ENCODE measurements at places on chromosomes 12 and 14. TPM values are rescaled to one million over a fixed set of nuclear protein-coding genes. Genes with fewer than 3 reads are reported as not detected.

The PRKD1 gene
- 8.9 TPM for total RNA-seq

The GPHB5 gene
- not detected for total RNA-seq

DNA sequence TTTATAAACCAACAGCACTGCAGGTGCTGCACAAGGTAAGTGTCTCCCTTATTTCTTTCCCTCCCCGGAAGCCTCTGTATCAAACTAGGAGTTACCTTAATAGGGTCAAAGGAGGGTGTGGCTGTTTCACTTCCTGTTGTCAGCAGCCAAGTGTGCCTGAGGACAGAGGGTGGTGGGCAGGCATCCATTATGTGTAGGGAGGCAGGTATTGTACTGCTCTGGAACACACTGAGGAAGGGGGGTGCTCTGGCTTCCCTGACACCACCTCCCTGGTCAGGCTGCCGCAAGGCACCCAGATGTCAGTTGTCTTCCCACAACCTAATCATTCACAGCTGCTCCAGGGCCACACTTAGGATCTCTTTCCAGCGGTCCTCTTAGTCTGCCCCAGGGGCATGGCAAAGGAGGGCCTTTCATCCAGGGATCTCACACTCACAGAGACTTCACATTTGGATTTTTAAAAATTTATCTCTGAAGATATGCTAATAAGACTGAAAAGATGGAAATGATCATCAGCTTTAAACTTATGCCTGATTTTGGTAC is 132.0 kb upstream of the ARHGAP5 start:
- DNase-seq, result no peak

The WIF1 gene
- total RNA-seq, result not detected

The RPL10L gene
- not detected for total RNA-seq

The ACOT2 gene
- 16.2 TPM for total RNA-seq

DNA sequence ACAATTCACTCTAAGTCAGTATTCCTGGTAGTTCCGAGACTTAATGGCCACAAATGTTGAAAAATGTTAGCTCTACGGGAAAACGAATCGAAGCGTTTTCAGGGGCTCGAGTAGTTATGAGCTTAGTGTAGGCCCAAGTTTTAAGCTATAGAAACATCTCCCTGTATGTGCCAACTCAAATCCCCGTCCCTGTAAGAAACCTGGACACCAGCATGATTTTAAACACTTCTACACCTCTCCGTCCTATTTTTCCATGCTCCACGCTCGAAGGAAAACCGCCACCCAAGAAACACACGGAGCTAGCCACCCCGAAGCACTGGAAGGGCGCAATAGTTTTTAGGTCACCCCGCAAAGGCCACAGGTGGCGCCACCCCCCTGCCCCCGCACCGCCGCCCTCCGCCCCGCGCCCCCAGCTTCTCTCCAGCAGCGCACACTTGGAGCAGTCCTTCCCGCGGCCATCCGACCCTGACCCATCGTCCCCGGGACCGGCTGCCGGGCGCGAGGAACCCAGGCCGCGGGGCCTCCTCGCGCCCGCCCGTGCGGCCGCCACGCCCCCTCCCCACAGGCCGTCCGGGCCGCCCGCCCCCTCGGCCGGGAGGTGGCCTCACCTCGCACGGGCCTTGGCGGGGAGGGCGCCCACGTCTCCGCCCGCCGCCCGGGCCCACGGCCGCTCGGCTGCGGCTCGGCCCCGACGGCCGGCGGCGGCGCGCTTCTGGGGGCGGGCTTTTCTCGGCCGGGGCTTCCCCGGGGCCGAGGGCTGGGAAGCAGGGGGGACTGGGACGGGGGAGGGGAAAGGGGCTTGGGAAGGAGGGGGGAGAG is 522 bp downstream of the R3HDM2 start:
- no peak for DNase-seq

GRCh38 chr12:82314406-82314892 is 43.7 kb downstream of the CCDC59 start:
- DNase-seq, result no peak

GRCh38 chr12:4763549-4763948 is 43.3 kb downstream of the GALNT8 start:
- DNase-seq, result no peak

The ACOT4 gene
- 1.5 TPM for total RNA-seq

- DNase-seq, result no peak
Measured at GRCh38 chr12:103696101-103696500, 109.0 kb downstream of the STAB2 start.

- DNase-seq, result no peak
Measured at GRCh38 chr14:41071351-41071750, 535.3 kb upstream of the LRFN5 start.

The C12orf54 gene
- not detected for total RNA-seq

The FGF6 gene
- not detected for total RNA-seq

The MORN3 gene
- 1.6 TPM for total RNA-seq

The MAP1LC3B2 gene
- total RNA-seq, result 1.7 TPM

- no peak for DNase-seq
Measured at GRCh38 chr12:39237004-39237403, 205.9 kb downstream of the KIF21A start.

GRCh38 chr14:63288853-63289252 is 29.9 kb downstream of the GPHB5 start:
- no peak for DNase-seq

- DNase-seq, result no peak
Measured at GRCh38 chr14:40983604-40984003, 623.1 kb upstream of the LRFN5 start.

Measured in pulmonary artery endothelial cell (primary cell).